ENCODE measurements at places on chromosomes 13 and 19.

GRCh38 chr13:113153810-113154748 lies 4.4 kb upstream of the PROZ start:
- DNase-seq, result peak; percentile 69

DNA sequence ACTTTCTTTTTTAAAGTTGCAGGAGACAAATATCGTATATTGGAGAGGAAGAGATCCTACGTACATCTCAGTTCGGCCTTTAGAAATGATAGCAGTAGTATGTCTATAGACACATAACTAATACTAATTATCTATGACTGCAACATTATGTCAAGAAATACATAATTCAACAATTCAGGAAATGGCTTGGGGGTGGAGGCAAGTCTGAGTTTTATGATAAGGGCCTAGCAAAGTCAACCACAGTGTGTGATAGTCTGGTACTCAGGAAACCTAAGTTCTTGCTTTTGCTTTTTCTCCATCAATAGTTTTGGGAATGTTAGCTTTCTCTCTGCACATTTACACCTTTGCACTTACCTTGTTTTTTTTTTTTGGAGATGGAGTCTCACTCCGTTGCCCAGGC lies 27.5 kb upstream of the OBI1 start:
- no peak for DNase-seq

GRCh38 chr19:30448386-30449077 lies 76.3 kb downstream of the ZNF536 start:
- no peak for DNase-seq

GRCh38 chr19:10137751-10138682 lies 18.3 kb upstream of the EIF3G start:
- DNase-seq, result no peak

- no peak for DNase-seq
Measured at GRCh38 chr19:27679399-27679798, 1533.6 kb downstream of the UQCRFS1 start.

DNA sequence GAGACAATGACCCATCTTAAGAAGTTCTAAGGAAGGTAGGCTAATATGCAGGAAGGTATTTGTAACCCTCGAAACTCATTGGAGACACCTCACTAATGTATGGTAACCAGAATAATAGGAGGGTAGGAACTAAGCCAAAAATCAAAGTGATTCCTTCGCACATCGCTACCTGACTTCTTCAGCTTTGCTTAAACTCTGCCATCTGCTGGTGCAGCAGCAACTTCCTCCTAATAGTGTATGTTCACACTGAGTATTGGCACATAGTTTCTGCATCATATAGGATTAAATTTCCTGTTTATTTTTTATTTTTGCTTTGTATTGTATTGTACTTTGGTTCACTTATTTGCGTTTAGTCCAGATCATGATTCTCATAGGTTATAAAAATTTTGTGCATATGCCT lies 676.2 kb downstream of the GPC5 start:
- DNase-seq, result no peak

DNA sequence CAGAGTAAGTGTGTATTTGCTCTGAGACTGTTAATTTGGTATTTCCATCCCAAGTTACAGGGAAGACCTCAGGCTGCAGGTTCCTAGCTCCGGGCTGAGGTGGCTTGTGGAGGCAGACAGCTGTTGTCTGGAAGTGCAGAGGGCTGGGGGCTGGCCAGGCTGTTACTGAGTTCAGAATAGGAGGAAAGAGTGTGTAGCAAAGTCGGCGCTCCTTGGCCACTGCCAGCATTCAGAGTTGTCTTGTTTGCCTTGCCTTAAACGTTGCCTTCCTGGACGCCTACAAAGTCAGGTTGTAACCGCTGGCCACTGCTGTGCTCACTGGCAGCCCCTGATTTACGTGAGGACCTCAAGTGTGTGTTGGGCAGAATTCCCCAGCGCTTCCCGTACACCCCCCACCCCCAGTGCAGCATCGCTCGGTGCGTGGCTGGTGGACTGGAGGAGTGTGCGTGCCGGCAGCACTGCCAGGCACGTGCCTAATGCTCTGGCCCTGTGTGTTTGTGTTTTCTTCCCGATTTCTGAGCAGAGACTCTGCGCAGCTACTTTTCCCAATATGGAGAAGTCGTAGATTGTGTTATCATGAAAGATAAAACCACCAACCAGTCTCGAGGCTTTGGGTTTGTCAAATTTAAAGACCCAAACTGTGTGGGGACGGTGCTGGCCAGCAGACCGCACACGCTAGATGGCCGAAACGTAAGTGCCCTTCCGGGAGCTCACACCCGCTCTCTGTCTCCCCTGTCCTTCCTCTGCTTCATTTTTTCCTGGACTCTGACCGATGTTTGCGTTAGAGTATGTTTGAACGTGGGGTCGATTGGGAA lies 10.5 kb downstream of the DAZAP1 start:
- no peak for DNase-seq

- DNase-seq, result no peak
Measured at GRCh38 chr13:107252428-107252827, 684.5 kb upstream of the ARGLU1 start.

DNA sequence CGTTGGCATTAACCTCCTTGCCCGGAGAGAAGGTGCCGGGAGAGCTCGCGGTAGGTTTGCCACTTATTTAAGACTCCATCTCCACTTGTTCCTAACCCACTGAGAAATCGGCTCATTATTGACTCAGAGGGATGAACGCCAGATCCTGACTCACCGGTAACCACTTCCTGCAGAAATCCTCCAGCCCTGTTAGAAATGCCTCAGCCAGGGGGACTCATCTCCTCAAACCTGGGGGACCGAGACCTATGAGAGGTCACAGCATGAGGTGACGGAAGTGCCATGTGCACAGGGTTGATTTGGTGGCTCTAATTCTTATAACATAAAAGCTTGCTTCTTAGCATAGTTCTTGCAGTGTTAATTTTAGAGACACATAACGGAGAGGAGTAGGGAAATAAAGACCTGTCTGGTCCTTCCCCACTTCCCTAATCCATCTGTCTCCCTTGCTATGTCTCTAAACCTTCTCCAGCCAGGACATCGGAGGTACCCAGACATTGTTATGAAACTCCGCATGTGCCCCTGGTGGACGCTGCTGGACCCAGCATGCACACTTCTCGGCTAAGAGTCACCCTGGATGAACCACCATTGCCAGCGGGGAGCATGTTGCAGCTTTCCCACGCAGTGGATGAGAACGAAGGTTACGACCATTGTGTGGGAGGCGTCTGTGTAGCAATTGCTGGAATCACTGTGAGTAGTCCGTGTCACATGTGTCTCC lies 158.9 kb downstream of the EFNB2 start:
- DNase-seq, result no peak

GRCh38 chr13:48319531-48320398 lies 16.2 kb downstream of the RB1 start:
- DNase-seq, result no peak

DNA sequence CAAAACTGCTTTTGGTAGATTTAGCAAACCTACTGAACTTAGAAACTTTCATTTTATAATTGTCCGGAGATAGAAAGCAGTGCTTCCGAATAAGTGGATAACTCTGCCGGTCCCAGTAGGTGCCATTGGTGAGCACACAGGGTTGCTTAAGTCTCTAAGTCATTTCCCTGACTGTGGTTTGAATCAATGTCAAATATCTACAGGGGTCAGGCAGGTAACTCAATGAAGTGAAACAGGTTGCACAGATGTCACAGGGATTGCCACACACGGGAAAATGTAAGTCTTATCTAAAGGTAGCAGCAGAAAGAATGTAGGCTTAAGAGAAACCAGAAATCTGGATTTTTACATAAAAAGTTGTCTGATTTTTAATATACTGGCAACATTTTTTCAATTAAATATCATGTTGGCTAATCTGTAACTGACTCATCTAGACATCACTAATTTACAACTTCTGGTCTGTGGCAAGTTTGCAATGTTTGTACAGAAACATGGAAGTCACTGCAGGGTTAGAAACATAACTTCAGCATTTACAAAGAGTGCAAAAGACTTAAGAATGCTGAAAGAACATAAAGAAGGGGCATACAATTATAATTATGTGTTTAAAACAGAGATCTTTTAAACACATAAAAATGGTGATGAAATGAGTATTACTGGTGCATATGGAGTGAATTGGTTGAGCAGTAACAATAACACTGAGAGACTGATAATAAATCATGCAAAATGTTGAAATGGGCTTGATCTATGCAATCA lies 14.3 kb upstream of the LRRC63 start:
- DNase-seq, result no peak

GRCh38 chr19:58398087-58398486 lies 2.6 kb downstream of the RNF225 start:
- DNase-seq, result no peak

GRCh38 chr13:78485803-78486202 lies 117.5 kb downstream of the POU4F1 start:
- no peak for DNase-seq

- no peak for DNase-seq
Measured at GRCh38 chr13:79681069-79681468, 200.1 kb downstream of the NDFIP2 start.

DNA sequence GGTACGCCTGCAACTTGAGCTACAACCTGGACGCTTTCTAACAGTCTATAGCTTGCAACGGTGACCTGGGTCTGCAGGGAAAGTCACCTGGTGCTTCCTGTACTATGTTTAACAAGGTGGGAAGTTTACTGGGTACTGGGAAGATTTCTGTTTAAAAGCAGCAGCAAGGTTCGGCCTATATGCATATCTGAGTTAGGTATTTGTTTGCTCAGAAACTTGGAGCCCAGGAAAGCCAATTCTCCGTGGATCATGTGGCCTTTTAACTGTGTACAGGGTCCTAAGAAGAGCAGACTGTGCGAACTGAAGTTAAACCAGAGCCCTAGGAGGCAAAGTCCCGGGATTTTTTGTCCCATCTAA lies 103.1 kb downstream of the STK24 start:
- DNase-seq, result no peak

GRCh38 chr19:35524181-35524837 lies 3.8 kb downstream of the SBSN start:
- DNase-seq, result no peak

GRCh38 chr19:19530423-19530804 lies 1.7 kb downstream of the YJEFN3 start:
- no peak for DNase-seq

DNA sequence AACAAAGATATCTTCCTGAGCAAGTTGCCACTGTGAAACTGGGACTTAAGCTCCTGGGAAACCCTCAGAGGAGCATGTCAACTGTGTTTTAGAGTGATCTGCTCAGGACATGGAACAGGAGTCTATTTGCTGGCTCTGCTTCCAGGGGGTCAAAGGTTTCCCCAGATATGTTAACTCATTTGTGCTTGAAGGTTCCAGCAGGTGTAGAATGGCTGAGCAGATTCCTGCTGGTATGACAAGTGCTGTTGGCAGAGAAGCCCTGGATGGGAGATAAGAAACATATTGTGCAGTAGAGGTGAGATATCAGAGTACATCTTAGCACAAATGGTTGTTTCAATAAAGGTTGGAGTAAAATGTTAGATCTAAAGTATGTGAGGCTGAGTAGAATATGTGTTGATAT lies 282.7 kb upstream of the DACH1 start:
- no peak for DNase-seq

DNA sequence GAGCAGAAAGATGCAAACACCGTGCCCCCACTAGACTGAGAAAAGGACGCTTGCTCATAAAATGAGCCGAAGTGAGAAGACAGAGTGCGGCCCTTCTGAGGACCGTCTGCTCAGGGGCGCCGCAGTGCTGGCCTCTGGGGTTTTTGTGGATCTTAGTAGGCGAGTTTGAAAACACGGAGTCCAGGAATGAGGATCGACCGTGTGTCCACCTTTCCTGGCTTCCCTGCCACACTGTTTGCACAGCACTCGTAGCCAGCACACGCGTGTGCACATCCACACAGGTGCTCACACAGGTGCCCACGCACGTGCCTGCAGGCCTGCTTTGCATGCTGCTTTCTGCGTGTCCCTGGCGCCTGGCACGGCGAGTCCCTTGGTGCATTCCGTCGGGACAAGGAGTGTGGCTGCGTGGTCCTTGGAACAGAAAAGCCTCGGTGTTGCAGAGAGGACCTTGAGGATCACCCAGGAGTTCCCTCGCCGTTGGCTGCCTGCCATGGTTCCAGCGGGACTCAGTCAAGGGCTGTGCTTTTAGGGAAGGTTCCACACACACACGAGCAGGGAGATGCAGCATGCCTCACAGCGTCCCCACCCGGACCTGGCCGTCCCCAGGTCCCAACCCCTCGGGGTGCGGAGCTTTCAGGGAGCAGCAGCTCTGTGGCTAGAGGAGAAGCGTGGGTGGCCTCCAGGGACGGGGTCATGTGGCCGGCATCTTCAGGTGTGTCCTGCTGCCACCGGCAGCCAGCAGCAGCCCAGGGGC lies 10.1 kb upstream of the ZNF554 start:
- no peak for DNase-seq

DNA sequence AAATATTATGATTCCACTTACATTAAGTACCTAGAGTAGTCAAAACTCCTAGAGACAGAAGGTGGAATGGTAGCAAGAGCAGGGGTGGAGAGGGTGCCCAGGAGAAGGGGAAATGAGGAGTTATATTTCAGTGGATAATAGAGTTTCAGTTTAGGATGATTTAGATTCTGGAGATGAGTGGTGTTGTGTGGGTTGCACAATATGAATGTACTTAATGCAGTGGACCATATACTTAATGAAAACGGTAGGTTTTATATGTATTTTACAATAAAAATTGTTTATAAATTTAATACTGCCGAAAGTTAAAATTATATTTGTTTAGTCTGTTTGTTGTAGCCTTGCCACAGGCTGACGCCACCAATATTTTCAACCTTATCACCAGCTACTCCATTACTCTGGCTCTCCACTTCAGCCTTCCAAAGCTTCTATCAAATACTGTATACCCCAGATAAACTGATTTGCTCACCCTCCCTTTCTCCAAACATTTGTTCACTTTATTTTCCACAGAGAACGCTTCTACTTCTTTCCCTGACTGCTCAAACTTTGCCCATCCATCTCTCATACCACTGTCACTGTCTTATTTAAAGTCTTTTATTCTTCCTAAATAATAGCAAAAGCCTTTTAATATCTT lies 1.4 kb upstream of the RBM26 start:
- DNase-seq, result no peak

- DNase-seq, result no peak
Measured at GRCh38 chr13:31703780-31704179, 35.5 kb upstream of the RXFP2 start.

- no peak for DNase-seq
Measured at GRCh38 chr19:3020321-3020960, 8.6 kb downstream of the TLE2 start.

DNA sequence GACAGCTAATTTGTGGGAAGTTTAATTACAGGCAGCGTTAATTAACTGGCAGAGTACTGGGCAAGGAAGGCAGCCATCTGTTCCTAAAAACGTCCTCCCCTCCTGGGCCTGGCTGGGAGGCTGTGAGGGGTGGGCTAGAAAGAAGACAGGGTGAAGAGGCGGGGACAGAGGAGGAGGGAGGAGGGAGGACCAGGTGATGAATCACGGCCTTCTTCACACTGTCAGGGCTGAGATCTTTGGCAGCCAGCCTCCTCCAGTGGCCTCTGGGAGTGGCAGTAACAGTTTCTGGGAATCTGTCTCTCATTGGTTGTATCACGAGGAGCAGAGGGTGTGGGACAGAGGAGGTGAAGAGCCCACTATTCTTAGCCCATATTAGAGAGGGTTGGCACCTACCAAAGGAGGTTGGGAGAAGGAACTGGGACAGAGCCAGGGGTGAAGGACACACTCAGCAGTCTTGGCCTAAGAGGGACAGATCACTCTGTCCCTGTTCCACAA lies 9.6 kb upstream of the ZNRF4 start:
- DNase-seq, result no peak
